Right ventricle myocardium inferior (tissue), 1 donor: ENCODE measurements at places on chromosomes 7 and 10. TPM values are rescaled to one million over a fixed set of nuclear protein-coding genes. Genes with fewer than 3 reads are reported as not detected.

DNA sequence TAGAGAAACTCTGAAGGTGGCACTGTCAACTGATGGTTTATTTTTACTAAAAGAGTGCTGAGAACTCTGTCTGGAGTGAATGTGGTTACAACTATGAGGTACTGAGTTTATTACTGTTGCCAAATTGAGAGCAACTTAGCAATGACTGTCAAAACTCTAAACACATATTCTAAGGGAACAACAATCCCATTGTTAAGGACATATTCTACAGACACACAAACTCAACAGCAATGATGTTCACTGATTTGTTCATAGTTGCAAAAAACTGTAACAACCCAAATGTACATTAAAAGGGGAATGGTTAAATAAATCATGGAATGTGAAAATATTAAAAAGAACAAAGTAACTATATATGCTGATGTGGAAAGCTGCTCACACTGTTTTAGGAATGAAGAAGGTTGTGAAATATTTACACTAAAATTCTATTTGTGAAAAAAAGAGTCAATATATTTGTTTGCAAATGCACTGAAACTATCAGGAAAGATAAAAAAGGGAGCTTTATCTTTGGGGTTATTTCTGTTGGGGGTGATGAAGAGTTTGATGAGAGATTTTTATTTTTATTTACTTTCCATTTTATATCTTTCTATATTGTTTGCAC is 12.9 kb downstream of the PON2 start:
- DNase-seq: no peak

GRCh38 chr10:43436291-43437140 is at the start of gene ZNF487:
Gene ZNF487, plus strand, starts transcription at chr10:43437111. Its CDS starts 38,703 bp downstream, at chr10:43475814.
- peak; percentile 96 for DNase-seq

GRCh38 chr7:101550641-101551541 is 78.2 kb downstream of the MYL10 start:
- DNase-seq: no peak

DNA sequence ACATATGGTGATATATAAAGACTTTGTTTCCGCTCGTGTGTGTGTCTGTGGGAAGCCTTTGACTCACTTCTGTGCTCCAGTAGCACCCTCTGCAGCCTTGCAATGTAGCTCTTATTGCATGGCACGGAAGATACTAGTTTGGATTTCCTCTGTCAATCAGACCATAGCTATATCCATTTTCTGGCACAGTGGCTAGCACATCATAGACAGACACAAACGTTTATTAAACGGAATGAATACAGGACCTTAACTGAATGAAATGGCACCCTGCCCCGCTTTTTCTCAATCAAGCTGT is 124.0 kb upstream of the PTPN20 start:
- no peak for DNase-seq

GRCh38 chr7:608954-609353 is 89.3 kb upstream of the PDGFA start:
- DNase-seq: no peak

GRCh38 chr7:33108554-33109004 is 625 bp downstream of the RP9 start:
- DNase-seq: no peak

DNA sequence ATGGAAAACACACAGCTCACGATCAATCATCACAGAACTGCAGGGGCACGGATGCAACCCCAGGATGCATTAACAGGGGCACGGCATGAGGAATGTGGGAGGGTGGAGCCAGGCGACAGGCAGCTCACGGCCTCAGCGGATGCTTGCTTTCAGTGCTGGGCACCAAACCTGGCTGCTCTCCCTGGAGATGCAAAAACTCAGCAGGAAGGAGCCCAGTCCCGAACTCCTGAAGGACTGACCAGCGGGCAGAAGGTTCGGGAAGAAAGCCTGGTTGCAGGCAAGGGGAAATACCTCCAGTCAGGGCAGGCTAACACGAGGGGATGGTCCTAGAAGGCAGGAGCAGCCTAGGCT is 66.8 kb downstream of the CHST15 start:
- no peak for DNase-seq

DNA sequence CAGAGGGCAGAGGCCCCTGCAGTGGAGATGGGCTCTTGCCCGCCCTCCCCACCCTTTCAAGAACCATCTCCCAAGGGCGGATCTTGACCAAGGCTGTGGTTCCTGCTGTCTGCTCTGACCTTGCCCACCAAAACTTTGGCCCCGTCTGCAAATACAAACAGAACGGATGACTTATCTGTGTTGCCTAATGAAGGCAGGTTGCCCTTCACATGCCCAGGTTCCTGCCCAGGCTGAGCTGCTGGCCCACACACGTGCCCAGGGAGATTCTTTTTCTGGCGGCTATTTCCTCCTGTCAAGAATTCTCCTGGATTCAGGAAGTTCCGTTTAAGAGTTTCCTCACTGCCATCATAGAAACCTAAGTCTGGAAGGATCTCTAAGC is 78.3 kb downstream of the PROSER2 start:
- no peak for DNase-seq

DNA sequence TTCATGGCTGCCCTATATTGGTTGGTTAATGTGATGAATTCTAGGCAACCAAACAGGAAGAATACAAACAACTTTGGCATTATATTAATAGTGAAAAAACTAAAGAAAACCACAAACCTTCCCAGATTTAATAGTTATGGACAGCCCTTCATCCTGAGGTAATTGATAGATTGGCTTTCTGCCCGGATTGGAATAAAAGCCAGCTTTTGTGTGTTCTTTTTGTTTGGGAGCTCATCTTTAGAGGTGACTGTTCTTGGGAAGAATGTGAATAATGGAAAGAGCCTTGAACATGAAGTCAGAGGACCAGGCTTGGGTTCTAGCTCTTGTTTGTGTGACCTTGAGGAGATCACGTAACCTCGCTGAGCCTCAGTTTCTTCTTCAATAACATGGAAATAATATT is 92.3 kb downstream of the VTI1A start:
- no peak for DNase-seq

DNA sequence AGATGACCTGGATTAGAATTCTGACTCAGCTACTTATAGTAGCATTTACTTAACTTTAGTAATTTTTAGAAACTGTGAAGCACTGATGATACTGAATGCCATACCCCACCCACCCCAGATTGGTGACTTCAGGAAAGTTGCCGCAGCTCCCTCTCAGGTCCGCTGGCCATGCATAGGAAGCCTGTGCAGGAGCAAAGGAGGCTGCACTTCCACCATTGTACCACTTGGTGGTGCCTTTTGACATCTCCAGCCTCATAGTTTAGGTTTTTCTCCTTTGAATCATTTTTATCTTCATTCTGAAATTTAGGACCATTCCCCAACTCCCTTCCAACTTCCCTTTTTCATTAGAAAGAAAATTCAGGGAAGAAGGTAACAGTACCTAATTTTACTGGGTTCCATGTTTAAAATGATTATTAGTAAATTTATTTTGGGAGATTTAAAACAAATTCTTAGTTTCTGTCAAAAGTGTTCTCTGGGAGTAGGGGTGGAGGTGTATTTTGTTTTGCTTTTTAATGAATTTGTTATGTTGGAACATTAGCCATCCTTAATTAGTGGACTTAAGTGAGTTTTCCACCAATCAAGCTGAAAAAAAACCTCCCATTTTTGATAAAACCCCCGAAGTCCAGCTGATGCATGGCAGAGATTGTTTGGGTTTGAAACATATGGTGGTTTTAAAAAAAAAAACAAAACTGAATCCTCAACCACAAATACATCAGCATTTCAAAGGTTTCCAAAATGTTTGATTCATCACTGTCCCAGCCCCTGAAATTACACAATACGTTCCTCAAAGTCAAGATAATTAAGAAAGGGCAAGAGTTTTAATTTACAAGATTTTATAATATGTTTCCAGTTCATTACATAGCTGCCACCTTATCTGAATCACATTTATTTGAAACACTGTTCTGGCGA is 109.6 kb downstream of the WNT2 start:
- DNase-seq: no peak

Gene GALNT11
- total RNA-seq: 22.7 TPM

Gene DGKI
- 1.4 TPM for total RNA-seq

DNA sequence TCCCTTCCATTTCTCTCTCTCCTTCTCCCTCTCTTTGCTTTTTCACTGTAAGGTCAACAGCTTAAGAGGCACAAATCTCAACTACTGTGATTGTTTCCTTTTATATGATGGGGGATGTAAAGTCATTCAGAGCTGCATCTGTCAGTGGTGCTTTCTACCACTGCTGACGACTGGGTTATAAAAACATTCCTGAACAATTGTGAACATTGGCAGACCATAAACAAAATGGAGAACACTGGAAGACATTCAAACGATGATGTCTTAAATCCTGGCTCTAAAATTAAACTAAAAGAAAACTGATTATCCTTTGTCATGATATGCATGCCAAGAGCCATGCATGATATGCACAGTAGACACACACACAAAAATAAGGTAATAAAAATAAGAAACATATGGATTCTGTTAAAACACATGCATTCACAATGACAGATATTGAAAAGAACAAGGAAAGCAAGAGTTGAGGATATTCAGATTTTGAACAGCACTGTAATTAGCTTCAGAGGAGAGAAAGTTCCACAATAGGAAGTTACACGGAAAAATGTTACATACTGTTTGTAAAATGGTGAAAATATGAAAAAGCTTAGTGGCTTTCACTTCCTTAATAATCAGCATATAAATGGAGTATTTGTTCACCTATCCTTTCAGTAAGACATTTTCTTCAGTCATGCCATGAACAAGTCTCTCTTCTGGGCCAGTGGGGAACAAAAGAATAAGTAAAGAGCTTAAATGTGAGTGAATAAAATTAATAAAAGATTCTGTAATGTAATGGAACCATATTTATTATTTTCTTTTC is 89.2 kb downstream of the RNLS start:
- DNase-seq: no peak

- no peak for DNase-seq
These were observed 15.9 kb downstream of the URGCP start for GRCh38 chr7:43890468-43890867.

Gene NKX1-2
- not detected for total RNA-seq

DNA sequence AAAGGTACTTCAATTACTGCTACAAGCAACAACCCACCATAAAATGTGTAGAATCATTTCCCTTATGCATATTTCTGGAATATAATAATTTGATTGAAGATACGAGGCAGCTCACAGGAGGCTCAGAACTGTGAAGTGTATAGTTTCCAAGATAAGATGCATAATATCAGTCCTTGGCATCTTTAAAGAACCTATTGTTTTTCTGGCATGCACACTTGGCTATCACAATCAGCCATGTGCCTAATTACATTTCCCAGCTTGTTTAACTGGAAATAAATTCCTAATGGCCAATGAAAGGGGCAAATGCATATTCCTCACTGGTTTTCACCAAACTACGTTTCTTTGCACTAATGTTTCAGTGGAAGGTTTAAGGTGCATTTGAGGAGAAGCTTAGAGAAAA is 83.4 kb upstream of the LRRC18 start:
- DNase-seq: no peak

DNA sequence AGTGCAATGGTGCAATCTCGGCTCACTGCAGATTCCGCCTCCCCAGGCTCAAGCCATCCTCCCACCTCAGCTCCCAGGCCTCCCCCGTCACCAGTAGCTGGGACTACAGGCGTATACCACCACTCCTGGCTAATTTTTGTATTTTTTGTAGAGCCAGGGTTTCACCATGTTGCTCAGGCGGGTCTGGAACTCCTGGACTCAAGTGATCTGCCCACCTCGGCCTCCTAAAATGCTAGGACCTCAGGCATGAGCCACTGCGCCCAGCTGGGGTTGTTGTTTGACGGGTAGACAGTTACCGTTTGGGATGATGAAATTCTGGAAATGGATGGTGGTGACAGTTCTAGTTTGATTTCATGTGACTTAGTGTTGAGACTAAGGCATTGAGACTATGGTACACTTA is 15.3 kb downstream of the CALML3 start:
- DNase-seq: no peak

Gene PNLIPRP1
- not detected for total RNA-seq

Gene ZNF804B
- total RNA-seq: not detected

DNA sequence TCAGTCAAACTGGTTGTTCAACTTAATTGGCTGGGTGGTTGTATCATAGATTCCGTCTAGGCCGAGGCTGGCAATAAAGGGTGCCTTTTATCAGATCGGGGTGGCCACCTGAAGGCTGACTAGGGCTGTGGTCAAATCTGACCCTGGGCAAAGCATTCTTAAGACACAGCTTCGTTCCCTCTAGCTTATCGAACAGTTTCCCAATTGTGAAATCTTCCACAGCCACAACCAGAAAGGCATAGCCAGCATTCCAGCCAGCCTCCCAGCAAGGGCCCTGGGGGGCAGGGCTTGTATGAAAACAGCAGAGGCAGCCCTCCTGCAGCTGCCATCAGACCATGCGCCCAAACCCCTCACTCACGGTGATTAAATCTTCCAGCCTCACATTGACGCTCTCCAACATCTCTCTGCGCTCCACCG is 42.5 kb upstream of the TMEM213 start:
- no peak for DNase-seq

Gene ZNF488
- not detected for total RNA-seq

DNA sequence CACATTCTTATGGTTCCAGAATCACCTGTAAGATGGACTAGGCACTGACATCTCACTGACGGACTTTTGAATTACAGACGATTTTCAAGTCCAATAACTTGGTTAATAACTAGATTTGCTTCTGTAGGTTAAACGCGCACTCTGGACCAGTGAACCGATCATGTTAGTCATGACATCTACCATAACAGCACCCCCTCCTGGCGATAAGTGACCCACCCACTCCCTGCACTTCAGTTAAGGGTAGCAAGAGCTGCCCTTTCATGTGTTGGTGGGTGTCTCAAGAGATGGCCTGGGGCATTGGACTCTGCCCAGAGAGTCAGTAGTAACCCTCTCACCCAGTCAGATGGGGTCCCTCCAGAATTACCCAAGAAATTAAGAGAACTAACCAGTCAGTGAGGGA is 12.9 kb downstream of the GRM8 start:
- no peak for DNase-seq

Gene SPDYE11
- total RNA-seq: not detected

DNA sequence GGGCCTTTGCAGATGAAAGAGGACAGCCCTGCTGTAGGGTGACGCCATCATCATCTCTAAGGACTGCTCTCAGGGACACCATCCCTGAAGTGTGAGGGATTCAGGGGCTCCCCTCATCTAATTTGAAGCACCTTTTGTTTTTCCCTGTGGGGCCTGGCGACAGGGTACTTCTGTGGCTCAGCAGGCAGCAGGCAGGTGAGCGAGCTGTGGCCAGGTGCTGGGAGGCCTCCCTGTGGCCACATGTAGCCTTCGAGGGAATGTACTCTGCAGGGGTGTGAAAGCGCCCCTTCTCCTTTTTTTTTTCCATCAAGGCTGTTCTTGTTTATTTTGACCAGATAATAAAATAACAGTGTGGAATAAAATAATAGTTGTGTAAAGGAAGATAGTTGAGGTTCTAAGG is 118.2 kb upstream of the DPP6 start:
- DNase-seq: no peak

Gene RBP3
- not detected for total RNA-seq

DNA sequence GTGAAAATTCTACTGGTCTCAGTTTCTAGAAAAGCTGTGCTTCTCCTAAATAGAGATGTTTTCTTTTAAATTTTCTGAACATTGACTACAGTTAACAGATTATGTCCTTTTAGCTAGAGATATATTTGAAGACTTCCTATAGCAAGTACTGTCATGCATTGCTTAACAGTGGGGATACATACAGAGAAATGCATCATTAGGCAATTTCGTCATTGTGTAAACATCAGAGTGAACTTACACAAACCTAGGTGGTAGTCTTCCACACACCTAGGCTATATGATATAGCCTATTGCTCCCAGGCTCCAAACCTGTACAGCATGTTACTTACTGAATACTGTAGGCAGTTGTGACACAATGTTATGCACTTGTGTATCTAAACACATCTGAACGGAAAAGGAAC is 28.5 kb downstream of the PIK3CG start:
- DNase-seq: no peak

Gene NFE2L3
- 1.4 TPM for total RNA-seq

Gene ZWINT
- 2.0 TPM for total RNA-seq
